ENCODE measurements at places on chromosomes 2 and 18. TPM values are rescaled to one million over a fixed set of nuclear protein-coding genes. Genes with fewer than 3 reads are reported as not detected.
A peak's percentile ranks its signal among the peaks of the same experiment; 100 is the strongest.

CRYGC gene
- not detected for total RNA-seq

DNA sequence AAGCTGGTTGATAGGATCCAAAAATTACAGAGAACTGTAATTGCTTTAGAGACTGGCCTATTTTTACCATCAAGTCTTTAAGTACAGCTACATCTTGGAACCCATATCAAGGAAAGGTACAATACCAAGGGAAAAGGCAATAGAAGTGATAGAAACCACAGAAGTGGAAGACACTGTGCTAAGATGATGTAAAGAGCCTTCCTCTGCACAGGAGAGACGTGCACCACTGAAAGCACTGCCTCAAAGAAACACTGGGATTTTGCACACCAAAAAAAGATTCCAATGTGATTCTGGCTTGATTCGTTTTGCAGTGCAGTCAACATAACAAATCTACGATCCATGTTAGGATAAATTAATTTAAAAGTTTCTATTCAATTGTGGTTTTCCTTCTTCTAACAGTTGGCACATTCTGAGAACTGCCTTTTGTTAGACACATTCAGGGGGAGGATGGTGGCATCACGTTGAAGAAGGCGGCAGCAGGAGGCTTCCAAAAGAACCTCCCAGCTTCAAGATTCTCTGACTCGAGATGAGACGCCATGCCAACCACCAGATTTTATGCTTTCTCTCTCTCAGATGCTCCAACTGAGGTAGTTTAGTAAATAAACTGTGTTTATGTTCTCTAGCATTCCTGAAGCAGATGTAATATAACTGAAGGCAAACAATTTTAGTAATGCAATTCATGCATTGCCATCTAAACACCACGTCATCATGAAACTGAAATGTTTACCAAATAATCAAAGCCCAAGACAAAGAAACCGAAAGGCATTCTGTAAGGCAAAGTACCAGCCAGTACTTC is 102.9 kb downstream of the BCL2 start:
- no peak overlapping the region for H3K4me3 ChIP-seq
- peaks cover 47% of the 10 kb centered on the region for H3K36me3 ChIP-seq
- DNase-seq: no peak
- no peaks in the 10 kb centered on the region for H3K27me3 ChIP-seq
- H3K27ac ChIP-seq: peak overlapping the region; percentile 52

DNA sequence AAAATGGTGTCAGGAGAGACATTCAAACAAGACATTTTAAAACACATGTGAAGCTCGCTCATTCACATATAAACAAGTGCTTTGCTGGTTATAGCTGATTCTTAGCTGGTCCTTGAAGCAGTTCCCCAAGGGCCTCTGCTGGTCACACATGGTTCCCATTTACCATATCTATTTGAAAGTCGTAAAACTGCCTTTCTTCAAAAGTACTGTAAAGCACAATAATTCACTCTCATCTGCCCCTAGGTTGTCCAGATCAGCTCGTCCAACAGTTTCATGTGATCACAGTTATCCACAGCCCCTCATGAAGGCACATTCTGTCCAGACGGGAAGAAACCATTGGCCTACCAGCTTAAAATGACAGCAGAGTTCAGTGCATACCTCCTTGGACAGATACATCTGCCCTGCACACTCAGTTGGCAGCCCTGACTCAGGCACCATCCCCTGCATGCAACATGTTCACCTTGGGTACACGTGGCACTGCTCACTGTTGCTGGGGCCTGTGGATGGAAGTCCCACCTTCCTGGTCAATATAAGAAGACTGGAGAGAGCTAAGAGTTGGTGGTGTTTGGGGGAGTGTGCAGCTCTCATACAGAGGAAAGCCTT is 108.0 kb upstream of the HAAO start:
- DNase-seq: no peak
- H3K36me3 ChIP-seq: no peaks in the 10 kb centered on the region
- no peaks in the 10 kb centered on the region for H3K4me1 ChIP-seq
- H3K4me3 ChIP-seq: no peak overlapping the region

KRTCAP3 gene
- 10.0 TPM for total RNA-seq

GRCh38 chr18:14029512-14029911 is 102.7 kb downstream of the ZNF519 start:
- no peaks in the 10 kb centered on the region for H3K4me1 ChIP-seq

DNA sequence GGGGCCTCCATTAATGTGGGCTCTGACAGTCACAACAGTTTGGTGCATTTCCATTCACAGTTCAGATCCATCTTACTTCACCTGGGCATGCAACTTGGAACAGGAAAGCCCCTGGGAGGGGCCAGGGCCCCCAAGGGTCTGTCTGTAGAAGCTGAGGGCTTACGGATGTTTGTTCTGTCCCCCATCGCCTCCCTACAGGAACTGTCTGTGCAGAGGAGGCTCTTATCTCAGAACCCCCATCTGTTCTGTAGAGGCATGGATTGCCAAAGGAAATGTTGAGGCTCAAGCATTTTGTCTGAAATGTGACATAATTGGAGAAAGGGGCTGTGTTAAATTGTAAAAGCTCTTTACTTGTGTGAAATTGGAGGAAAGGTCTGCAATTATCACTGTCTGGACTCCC is 334.3 kb downstream of the CLIP4 start:
- no peaks in the 10 kb centered on the region for H3K36me3 ChIP-seq
- H3K27me3 ChIP-seq: no peaks in the 10 kb centered on the region
- H3K4me1 ChIP-seq: no peaks in the 10 kb centered on the region
- no peak overlapping the region for H3K27ac ChIP-seq
- no peak for DNase-seq
- H3K4me3 ChIP-seq: no peak overlapping the region

CAB39 gene
- 60.1 TPM for total RNA-seq

GRCh38 chr2:140851258-140851981 is 1279.4 kb downstream of the LRP1B start:
- H3K27me3 ChIP-seq: no peaks in the 10 kb centered on the region
- DNase-seq: no peak
- H3K4me1 ChIP-seq: no peaks in the 10 kb centered on the region
- no peak overlapping the region for H3K27ac ChIP-seq
- H3K36me3 ChIP-seq: no peaks in the 10 kb centered on the region

DNA sequence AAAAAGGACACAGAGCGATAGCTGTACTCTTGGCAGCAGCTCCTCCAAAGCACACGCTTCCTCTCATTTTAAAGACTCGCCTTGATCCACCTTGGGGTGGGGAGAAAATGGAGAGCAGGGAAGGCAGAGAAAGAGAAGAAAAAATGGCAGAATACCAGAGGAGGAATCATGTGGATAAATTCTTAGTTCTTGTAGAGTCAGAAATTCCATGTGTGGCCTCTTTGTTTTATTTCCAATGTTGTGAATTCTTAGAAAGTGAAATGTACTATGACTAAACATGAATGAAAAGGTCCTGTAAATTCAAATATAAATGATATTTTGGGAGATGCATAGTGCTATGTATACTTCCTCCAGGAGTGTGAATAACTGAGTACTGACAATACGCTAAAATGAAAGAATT is 89.7 kb upstream of the SESTD1 start:
- H3K27me3 ChIP-seq: no peaks in the 10 kb centered on the region
- H3K27ac ChIP-seq: no peak overlapping the region
- H3K4me1 ChIP-seq: peaks cover 38% of the 10 kb centered on the region
- DNase-seq: no peak
- no peaks in the 10 kb centered on the region for H3K36me3 ChIP-seq
- no peak overlapping the region for H3K4me3 ChIP-seq

DNA sequence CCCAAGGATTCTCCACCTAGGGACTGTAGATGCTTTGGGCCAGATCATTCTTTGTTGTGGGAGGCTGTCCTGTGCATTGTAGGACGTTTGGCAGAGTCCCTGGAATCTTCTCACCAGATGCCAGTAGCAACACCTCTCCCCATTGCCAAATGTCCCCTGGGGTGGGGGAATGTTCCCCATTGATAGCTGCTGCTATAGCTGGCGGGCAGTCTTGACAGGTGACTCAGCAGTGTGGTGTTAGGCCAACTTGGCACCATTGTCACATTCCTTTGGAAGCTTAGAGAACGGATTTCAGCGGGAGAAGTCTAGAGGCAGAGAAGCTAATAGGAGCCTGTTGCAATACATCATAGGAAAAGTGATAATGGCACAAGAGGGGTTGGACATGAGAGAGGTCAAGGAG is 495.7 kb upstream of the SMIM21 start:
- DNase-seq: no peak
- H3K36me3 ChIP-seq: no peaks in the 10 kb centered on the region

- no peaks in the 10 kb centered on the region for H3K36me3 ChIP-seq
- H3K4me3 ChIP-seq: no peak overlapping the region
- peak overlapping the region; percentile 59 for H3K27ac ChIP-seq
- no peak for DNase-seq
- H3K27me3 ChIP-seq: no peaks in the 10 kb centered on the region
- peaks cover 18% of the 10 kb centered on the region for H3K4me1 ChIP-seq
These were observed 22.1 kb upstream of the LBH start for GRCh38 chr2:30209227-30209626.

MEIS1 gene
- not detected for total RNA-seq
